Activated gamma-delta T cell treated with Interleukin-2 at 50 U/mL for 16 hours (primary cell): ENCODE measurements at places on chromosomes 5 and 9.

DNA sequence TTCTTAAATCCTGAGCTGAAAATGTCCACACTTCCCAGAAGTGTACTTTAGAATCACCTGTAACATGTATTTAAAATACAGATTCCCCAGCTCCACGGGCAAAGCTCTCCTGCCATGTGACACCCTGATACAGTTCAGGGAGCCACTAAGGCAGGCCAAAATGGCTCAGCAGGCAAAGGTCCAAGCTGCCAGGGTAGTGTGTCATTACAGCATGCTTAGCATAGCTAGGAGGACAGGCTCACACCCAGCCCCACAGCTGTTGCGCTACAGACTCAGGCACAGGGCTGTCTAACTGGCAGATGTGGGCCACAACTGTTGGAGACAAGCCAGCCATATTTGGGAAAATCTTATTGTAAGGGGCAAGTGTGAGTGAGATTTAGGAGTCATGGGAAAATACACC lies 73.0 kb downstream of the C9orf85 start:
- no peak for DNase-seq

GRCh38 chr5:134127988-134128647 lies 13.6 kb downstream of the TCF7 start:
- no peak for DNase-seq

- DNase-seq, result no peak
Measured at GRCh38 chr5:37999593-37999992, 159.8 kb upstream of the GDNF start.

GRCh38 chr5:139849942-139850341 lies 54.3 kb downstream of the PSD2 start:
- no peak for DNase-seq

GRCh38 chr9:77999231-77999631 lies 32.4 kb downstream of the GNAQ start:
- no peak for DNase-seq

DNA sequence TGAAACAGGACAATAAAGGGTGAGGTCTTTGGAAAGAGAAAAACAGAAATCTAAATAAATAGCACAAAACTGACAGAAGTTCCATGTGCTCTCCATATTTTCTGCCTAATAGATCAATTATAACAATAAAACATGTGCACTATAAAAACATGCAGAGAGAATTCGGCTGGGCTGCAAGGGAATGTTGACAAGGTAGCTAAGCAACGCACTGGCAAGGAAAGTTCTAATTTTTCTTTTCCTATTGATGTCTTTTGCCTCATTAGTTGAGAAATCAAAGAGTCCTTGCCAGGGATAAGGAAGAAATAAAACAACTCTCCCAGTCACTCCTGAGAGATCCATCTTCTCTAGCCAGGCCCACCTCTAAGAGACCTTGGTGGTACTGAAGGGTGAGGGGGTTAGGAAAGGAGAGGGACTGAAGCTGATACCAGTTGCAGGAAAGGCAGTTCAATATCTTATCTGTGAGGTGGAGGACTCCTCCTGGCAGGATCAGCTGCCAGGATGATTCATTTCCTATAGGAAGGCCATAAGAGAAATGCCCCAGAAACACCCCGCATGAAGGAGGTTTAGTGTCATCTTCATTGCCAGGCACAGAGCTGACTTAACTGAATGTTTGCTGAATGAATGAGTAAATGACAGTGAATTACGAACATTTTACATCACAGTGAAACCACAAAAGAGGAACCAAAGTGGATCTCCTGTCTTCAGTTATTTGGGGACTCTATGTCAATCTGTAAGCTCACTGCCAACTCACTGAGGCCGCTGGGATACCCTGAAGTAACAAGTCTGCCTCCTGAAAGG lies 63.7 kb upstream of the IFNK start:
- DNase-seq, result no peak

- DNase-seq, result no peak
Measured at GRCh38 chr5:91670122-91670521, 287.0 kb upstream of the ARRDC3 start.

DNA sequence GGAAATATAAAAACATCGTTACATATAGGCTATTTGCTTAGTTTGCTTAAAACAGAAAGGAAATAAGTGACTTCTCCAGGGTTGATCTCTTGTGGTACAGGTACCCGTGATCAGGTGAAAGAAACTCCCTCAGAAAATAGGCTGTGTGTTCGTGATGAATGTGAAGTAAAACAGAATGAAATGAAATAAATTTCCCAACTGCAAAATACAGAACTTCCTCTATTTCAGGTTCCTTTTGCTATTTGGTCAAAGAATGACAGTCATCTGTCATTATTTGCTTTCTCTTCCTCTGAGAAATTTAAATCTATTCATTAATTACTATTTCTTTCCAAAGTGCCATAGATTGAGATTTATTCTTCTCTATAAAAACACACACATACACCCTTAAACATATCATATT lies 408.1 kb downstream of the FAM170A start:
- DNase-seq, result no peak

GRCh38 chr9:136721339-136722092 lies 9.1 kb downstream of the DIPK1B start:
- no peak for DNase-seq

DNA sequence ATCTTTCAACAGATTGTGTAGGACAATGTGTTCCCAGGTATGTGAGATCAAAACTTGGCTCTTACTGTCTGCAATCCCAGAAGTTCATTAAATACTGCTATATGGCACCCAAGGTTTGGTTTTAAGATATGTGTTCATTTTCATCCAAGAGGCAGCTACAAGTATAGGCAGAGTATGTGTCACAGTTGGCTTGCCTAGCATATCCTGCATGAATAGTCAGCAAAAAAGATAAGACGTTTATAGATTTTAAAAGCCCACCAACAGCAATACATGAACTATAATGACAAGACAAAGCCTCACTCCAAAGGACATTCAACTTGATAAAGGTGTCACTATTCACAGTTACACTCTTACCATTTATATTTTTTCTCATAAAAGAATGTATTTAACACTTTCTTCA lies 99.1 kb downstream of the BNC2 start:
- no peak for DNase-seq

DNA sequence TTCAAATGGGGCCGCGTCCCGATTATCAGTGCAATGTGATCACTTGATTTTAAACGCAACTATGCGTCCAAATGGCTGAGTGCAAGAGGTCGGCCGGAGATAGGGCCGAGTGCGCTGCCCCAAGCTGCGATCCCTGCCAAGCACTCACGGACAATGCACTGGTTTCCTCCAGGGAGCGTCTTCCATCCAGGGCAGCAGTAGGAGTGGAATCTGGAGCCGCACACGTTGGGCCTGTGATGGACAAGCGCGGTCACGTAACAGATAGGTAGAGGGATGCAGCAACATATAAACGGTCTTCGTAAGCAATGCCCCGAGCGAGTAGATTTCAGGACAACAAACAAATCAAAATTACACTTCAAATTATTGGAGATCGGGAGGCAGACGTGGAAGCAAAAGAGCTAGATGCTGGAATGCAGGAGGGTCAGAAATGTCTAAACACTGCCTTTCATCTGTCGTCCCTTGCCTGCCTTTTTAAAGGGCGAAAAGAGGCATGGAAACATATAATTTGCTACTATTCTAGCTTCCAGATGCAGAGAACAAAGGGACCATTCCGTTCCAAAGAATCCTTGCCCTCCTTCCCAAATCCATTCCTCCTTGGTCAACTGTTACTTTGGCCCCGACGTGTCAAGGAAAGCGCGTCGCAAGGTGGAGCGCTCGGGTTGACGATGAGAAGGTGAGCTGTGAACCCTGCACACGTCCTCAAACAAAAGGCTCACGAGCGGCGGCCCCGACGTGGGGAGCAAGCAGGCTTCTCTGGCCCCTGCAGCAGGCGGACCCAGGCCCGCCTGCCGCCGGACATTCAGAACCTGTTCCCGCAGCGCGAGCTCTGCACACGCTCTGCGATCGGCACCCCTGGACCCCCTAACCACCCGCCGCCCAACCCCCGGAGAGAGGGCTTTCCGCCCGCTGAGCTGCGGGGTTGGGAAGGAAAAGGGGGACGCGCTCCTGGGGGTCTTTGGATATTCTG lies 1.5 kb downstream of the FBN2 start:
- no peak for DNase-seq

- DNase-seq, result no peak
Measured at GRCh38 chr5:139037732-139038131, 160.4 kb downstream of the SIL1 start.

DNA sequence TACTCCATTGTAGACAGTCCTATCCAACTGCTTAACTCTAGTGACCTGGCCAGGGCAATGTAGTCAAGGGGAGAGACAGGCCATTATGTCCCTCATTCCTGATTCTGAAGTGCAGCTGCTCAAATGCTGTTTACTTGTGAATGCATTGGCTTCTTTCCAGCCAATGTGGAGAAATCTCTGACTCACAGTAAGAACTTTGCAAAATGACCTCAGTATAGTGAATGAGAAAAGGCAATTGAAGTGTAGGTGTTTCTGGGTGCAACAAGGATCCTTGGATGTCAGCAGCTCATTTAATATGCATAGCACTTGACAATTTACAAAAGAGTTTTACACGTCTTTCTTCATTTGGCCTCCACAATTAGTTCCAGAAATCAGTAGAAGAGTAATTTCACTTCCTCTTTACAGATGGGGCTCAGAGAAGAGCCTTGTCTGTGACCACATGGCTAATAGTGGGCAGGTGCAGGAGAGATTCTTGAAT lies 367.2 kb downstream of the OSTF1 start:
- DNase-seq, result no peak

GRCh38 chr5:121399879-121400278 lies 451.8 kb upstream of the FTMT start:
- DNase-seq, result no peak

DNA sequence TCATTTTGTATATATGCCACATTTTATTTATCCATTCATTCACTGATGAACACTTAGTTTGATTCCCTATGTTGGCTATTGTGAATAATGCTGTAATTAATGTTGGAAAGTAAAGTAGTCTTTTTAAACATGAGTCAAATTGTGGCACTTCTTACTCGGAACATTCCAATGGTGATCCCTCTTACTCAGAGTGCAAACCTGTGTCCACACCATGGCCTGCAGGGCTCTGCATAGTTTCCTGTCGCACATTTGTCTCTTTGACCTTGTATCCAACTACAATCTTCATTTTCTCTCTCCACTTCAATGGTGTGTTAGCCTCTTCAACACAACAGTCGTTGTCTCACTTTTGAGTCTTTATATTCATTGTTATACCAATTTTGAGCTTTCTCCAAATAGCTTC lies 98.1 kb upstream of the PAPPA start:
- no peak for DNase-seq

DNA sequence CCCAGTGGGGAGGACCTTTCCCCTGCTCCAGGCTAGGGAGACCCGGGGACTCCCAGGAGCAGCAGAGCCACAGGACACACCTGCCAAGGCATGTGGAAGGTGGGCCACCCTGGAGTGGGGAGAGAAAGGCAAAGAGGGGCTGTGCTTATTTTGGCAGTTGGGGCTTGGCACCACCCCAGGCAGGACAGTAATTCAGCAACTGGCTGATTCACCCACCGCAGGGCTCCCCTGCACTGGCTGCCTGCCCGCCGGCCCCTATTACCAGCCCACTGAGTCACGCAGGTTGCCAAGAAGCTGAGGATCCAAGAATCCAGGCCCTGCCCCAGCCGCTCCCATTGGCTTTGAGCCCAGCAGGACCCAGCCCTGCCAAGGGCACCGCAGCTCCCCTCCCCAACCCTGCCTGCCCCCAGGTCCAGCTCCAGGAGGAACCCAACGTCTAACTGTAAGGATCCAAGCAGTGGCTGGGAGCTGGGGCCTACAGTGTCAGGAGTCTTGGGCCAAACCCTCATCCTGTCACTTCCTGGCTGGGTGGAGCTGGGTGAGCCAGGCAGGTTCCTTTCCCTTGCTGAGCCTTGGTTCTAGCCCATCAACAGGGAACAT lies 14.2 kb upstream of the RALGDS start:
- peak; percentile 63 for DNase-seq

- DNase-seq, result no peak
Measured at GRCh38 chr9:128845186-128845931, 15.8 kb upstream of the SPOUT1 start.

DNA sequence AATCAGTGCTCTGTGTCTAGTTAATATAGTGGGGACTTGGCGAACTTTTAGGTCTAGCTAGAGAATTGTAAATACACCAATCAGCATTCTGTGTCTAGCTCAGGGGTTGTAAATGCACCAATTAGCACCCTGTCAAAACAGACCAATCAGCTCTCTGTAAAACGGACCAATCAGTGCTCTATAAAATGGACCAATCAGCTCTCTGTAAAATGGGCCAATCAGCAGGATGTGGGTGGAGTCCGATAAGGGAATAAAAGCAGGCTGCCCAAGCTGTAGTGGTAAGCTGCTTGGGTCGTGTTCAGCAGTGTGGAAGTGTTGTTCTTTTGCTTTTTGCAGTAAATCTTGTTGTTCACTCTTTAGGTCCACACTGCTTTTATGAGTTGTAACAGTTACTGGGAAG lies 3.6 kb upstream of the OTULINL start:
- no peak for DNase-seq

DNA sequence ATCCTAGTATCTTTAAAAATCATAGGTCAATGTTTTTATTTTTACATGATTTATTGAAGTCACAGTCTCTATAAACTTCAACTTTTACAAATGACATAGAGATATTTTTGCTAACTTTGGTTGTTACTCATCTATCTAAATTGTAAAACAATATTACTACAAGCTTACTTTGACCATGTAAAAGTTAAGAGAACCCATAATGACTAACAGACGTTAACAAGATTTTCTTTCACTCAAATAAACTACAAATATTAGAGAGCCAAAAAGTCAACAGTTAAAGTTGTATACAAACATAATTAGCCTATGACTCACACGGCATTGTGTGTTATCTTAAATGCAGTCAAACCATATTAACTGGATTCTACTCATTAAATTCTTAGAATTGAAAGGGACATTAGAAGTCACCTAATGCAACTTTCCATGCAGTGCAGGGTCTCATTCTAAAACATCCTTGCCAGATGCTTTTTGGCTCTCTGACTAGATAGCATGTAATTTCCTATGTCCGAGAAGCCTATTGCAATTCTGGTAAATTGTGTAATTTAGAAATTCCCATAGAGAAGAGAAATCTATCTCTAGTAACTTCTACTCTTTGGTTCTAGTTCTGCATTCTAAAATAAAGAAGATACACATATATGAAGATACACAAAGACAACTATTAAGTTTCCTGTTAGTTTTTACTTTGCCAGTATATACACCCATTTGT lies 42.2 kb upstream of the UGT3A2 start:
- DNase-seq, result no peak

GRCh38 chr5:13408616-13409015 lies 535.9 kb downstream of the DNAH5 start:
- no peak for DNase-seq

DNA sequence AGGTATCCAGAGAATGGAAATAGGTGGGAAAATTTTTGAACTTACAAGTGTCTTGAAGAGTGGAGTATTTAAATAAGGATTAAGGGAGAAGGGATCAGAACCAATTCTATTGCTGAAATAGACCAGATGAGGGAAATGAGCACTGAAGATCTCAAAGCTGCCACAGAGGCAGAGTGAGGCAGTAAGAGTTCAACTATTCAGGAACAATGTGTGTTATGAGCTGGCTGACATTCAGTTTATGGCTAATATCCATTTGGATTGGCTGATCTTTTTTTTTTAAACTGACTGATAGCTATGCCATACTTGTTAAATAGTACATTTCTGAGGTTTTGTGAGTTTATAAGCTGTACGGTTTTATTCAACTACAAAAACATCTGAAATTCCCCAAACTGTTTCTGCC lies 95.3 kb upstream of the GNA14 start:
- no peak for DNase-seq

GRCh38 chr5:101437351-101437750 lies 534.3 kb upstream of the ST8SIA4 start:
- DNase-seq, result no peak
